ENCODE measurements at places on chromosomes 7 and 10.

DNA sequence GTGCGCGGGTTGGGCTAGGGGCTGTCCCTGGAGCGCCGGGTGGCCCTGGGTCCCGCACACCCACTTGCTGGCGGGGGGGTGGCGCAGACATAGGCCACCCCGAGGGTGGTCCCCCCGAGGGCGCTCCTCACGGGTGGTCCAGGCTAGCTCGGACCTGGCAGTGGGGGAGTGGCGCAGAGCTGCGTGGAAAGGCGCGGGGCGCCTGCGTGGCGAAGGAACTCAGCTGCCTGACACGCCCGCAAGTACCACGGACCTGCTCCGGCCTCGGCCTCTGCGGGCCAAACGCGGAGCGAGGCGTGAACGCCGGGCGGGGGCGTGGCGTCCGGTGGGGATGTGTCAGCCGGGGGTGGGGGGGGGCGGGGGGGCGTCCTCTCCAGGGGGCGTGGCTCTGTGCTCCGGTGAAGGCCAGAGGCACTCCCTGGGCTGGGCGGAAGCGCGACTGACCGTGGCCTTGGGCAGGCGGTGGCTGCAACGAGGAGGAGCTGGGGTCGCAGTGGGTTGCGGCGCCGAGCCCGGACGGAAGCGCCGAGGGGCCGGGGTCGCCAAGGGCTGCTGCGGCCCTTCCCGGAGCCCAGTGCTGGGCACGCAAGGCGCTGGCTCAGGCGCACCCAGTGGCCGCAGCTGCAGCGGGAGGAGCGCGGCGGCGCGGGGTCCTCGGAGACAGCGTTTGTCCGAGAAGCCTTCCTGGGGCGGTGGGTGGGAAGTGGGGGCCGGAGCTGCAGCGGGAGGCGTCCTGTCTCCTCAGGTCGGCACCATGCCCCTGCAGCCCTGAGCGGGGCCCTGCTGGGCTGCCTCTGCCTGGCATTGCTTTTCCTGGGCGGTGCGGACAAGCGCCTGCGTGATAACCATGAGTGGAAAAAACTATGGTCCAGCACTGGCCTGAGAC lies 58.9 kb upstream of the NUPR2 start:
- no peak for DNase-seq

DNA sequence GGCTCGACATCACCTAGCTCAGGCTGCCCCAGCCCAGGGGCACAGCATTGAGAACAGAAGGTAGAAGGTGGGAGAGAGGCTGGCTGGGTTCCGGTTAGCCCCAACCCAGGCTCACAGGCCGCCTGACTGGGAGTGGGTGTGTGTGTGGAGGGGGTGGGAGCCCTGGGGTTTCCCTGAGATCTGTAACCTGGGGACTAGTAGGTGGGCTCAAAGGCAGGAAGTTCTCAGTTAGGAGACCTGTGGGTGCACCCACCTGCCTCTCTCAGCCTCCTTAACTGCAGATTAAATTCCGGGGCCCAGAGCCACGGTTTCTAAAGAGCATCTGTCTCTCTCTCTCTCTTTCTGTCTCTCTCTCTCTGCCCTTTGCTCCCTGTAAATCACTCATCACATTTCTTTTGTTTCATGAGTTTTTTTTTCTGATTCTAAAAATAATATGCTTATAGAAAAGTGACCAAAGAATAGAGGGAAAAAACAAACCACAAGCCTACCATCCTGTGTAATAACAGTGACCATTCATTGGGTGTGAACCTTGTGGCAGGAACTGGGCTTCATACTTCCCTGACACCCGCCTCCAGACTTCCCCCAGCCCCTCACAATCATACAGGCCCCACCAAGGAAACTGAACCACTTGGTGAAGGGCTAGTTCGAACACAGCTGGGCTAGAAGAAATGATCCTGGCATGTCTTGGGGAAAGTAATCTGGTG lies 83.4 kb upstream of the SMNDC1 start:
- peak; percentile 33 for DNase-seq

DNA sequence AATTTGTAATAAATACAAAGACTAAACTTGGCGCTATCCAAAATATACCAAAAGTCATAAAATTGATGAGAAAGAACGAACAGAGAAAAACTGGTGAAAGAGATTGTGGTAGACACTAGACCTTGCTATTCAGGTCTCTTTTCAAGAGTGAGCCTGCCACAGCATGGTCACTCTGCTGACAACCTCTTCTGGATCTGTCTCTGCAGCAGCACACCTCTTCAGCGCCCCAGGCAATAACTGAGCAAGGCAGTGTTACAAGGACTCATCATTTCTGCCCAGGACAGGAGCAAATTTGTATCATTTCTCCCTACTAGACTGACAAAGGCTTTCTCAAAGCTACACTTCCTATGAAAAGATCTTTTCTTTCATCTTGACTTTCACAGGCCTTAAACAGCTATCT lies 976.0 kb downstream of the DNAJB9 start:
- no peak for DNase-seq

- DNase-seq: no peak
Measured at GRCh38 chr10:91907914-91908336, 1.4 kb downstream of the FGFBP3 start.

GRCh38 chr7:6274743-6275142 lies 2.3 kb upstream of the CYTH3 start:
- no peak for DNase-seq

DNA sequence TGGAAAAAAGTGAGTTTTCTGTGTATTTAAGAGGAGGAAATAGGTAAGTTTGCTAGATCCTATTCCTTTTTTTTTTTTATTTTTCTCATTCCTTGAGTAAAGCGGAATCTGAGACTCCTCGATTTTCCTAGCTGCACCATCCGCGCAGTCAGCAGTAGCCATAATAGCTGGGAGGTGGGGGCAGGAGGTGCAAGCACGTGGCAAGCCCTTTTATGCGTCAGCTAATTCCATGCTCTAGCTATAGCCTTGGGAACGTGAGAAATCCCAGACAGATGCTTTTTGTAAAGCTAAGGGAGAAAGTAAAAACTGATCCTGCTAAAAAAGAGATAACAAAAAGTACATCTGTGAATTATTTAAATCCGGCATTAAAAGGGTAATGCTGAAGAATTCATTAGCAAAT lies 33.2 kb upstream of the TPK1 start:
- DNase-seq: no peak

GRCh38 chr10:119701861-119702260 lies 24.0 kb upstream of the INPP5F start:
- DNase-seq: no peak

DNA sequence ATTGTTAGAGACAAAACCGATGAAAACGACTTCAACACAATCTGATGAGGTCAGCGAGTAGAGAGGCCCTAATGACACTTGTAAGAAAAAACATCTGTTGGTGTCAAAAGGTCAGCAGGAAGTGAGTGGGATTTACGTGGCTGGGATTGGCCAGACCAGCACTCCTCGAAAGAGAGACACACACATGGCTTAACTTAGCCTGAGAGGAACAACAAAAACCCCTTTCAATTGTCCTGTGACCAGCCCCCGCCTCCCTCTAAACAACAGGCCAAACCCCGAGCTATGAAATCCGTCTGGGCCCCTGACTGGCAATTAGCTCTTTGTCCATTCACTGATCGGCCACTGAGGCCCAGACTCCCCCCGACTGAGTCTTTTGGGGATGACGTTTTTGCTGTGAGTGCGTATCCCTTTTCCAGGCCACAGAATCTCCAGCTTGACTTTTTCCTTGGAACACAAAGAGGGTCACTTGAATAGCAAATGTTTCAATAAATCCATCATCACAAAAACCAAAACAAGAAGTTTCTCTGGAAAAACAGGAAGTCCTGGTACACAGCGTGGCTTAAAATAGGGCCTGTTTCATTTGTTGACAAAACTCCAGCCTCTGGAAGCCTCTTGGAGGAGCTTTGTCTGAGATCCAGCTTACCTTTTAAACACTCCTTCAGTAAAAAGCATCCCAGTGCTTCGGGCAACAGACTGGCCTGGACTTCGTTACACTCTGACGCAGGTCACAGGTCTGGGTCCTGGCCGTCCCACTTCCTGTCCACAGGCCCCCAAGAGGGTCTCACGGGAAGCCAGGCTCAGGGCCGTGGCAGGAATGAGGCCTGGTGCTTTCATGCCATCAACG lies 103.0 kb downstream of the CTBP2 start:
- DNase-seq: no peak

- DNase-seq: no peak
Measured at GRCh38 chr10:132524443-132525285, 12.9 kb upstream of the INPP5A start.

- DNase-seq: no peak
Measured at GRCh38 chr7:25014756-25015155, 34.8 kb upstream of the OSBPL3 start.

DNA sequence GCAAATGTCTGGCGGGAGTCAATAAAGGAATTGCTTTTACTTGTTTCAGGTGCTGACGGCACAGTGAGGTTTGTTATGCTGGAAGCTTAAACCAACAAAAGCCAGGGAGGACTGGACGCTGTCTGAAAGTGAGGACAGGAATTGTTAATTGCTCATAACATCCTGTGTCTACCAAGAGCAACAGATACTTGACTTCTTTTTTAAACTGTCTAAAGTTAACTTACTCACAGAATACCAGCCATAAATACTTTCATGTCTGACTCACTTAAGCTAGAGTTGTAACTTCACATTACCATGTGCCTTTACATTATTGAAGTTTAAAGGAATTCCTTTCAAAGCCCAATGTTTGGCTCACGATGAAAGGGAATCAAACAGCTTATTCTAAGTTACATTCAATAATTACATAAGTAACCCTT lies 252.7 kb upstream of the SHH start:
- no peak for DNase-seq

GRCh38 chr7:93933156-93933555 lies 11.6 kb downstream of the GNG11 start:
- no peak for DNase-seq

- no peak for DNase-seq
Measured at GRCh38 chr10:56181607-56182006, 179.5 kb downstream of the ZWINT start.

DNA sequence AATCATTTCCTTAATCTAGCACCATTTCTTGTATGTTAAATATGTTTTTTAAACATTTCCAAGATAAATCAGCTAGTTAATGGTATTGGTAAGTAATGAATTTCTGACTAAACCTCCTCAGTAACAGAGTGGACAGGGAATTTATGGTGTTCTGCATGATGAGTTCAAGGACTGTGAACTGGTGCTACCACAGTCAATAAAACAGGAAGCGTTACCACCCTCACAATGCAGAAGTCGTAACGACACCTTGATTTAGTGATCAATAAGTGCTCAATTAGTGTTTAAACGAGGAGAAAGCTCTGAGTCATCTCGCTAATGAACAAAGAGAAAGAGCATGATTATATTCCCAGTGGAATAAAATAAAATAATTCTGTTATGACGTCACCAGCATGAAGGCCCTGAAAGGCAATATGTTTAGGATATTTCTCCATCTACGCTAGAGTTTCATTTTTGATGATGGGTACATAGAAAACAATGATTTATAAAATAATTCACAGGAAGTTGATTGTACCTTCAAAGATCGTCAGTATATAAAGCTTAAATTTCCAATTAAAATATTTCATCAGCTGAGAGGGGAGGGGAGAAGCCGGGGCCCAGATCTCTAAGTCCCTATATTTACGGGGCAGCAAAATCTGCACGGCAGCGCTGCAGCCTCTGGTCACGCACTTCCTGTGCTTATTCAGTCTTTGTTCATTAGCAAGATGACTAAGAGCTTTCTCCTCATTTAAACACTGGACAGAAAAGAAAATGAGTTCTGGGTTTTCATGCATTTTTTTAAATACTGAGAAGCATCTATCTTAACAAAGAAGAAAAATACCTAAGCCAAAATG lies 400.5 kb downstream of the PTPRN2 start:
- DNase-seq: no peak

DNA sequence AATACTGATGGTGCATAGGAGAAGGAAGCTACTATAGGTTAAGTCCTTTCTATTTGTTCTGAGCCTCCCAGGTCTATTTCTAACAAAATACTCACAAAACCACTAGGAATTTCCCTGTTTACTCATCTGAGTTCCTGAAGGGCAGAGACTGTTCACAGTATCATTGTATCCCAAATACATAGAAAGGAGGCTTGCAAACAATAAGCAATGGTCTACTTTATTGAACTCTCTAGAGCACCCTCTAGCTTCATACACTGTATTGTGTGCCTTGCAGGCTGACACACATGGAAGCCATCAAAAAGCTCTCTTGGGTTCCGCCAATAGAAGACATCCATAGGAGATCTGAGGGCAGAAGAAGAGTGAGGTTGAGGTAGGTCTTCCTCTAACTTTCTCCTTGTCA lies 826.1 kb downstream of the GRM8 start:
- DNase-seq: no peak

DNA sequence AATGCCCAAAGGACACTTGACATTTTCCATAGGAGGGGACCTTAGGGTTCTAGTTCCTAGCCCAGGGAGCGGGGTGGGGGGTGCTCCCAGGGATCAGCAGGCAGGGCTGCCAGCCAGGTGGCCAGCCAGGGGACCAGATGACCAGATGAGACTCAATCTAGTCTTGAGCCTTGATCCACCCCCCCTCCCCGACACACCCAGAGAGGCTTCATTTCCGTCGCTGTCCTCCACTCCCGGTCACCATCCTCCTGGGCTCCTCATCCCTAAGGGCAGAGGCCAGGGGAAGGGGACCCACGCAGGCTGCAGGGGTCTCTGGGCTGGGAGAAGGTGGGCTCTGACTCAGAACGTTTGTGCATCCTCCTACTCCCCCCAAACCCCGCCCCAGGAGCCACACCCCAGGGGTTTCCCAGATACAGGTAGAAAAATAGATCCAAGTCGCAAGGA lies 1.0 kb downstream of the STX1A start:
- DNase-seq: no peak

GRCh38 chr10:43926371-43926770 lies 277.7 kb upstream of the ZNF32 start:
- DNase-seq: no peak

GRCh38 chr7:88759230-88760135 lies at the start of gene ZNF804B:
TSS of gene ZNF804B (plus strand) at chr7:88759700. CDS start at chr7:88759977, 277 bp downstream.
- no peak for DNase-seq

DNA sequence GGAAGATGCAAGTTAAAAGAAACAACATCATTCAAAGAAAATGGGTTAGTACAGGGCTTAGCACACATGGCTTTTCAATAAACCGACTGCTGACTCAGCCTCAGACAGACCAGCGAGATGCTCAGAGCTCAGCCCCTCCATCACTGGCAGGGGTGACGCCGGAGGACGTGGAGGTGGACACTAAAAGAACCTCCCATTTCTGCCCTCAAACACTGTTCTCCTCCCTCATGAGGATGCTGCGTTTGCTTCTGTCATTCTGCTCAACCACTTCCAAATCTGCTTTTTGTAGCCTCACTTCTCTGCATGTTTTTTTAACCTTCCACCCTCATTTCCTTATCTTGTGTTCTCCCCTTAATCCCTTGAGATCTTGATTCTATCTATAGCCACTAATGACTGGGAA lies 15.3 kb downstream of the DENND11 start:
- DNase-seq: no peak

- no peak for DNase-seq
Measured at GRCh38 chr7:70693321-70693685, 438.6 kb upstream of the GALNT17 start.

GRCh38 chr7:7236041-7236440 lies 53.7 kb downstream of the C1GALT1 start:
- no peak for DNase-seq
